ENCODE measurements at places on chromosomes 3 and 15. TPM values are rescaled to one million over a fixed set of nuclear protein-coding genes. Genes with fewer than 3 reads are reported as not detected.

LMOD3 gene
- polyA plus RNA-seq, result 28.6 TPM

DNA sequence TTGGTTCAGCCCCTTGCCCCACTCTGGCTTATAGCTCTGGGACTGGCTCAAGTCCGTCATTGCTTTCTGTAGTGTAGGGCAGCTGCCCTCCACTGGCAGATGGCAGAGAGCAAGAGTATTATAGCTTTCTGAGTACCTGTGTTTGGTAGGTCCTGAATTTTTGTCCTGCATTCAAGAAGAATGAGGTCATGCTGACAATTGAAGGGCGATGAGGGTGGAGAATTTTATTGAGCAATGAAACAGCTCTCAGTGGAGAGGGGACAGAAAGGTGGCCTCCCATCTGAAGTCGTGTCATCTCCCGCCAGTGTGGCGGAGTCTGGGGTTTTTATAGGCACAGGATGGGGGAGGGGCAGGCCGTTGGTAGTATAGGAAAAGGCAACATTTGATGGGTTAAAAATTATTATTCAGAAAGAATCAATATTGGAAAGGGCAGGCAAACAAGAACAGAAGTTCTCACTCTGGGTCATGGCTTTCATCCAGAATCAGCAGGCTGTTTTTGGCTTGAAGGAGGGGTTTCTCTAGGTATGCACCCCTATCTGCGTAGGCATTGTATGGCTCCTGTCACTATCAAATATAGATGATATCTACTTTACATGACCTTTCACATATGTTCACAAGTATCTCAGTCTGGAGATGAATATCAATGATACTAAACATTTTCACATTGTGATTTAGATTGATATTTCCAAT, 1239.7 kb upstream of the ALCAM start:
- no peak overlapping the region for H3K4me3 ChIP-seq
- H3K36me3 ChIP-seq, result no peaks in the 10 kb centered on the region
- no peak for DNase-seq
- H3K4me1 ChIP-seq, result no peaks in the 10 kb centered on the region
- H3K27me3 ChIP-seq, result no peaks in the 10 kb centered on the region
- no peak overlapping the region for H3K27ac ChIP-seq

GPR156 gene
- polyA plus RNA-seq, result not detected

DNA sequence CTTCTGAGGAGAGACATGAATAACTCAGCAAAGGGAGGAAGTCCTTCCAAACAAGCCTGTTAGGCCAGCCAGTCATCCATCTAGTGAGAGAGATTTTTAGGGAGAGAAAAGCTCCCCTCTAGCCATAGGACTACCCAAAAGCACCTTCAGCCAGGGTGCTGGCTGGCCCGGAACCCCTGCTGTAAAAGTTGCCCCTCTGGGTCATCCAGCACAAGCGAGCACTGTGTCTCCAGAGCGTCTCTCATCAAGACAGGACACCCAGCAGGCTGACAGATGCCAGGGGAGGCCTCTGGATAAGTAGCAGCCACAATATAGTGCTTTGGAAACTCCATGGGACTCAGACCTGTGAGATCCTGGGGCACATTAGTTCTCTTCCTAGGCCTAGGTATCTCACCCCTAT, 24.5 kb downstream of the ANXA2 start:
- no peak overlapping the region for H3K4me3 ChIP-seq
- peaks cover 73% of the 10 kb centered on the region for H3K4me1 ChIP-seq
- DNase-seq, result no peak
- H3K27ac ChIP-seq, result peak overlapping the region; percentile 95
- H3K36me3 ChIP-seq, result peaks cover 63% of the 10 kb centered on the region

DNA sequence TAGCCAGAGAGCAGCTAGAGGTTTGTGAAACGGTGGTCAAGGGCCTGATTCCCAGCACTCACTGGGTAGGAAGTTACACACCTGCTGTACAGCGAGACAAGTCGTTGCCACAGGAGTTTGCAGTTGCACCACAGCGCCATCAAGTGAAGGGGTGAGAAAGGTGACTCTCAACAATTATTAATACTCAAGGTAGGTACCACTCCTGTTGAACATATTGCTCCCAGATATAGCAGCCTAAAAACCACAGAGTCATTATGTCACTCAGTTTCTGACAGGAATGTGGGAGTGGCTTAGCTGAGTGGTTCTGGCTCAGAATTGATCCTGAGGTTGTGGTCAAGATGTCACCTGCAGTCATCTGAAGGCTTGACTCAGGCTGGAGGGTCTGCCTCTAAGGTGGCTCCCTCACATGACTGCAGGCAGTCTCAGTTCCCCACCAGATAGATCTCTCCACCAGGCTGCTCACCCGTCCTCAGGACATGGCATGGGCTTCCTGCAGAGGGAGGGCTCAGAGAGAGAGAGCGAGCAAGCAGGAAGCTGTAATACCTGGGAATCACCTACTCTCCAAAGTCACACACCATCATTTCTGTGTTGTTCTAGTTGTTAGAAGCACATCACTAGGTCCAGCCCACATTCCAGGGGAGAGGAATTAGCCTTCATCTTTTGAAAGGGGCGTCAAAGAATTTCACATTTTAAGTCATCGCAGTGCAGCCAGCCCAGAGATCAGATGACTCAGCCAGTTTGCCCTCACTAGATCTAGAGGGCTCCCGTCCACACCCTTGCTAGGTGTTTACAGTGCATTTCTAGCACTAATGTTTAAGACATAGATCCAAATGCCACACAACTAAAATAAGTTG, 17.0 kb upstream of the ANO10 start:
- no peak for DNase-seq
- H3K4me1 ChIP-seq, result no peaks in the 10 kb centered on the region
- no peak overlapping the region for H3K27ac ChIP-seq
- no peaks in the 10 kb centered on the region for H3K27me3 ChIP-seq

ROPN1 gene
- polyA plus RNA-seq, result 0.38 TPM

DNA sequence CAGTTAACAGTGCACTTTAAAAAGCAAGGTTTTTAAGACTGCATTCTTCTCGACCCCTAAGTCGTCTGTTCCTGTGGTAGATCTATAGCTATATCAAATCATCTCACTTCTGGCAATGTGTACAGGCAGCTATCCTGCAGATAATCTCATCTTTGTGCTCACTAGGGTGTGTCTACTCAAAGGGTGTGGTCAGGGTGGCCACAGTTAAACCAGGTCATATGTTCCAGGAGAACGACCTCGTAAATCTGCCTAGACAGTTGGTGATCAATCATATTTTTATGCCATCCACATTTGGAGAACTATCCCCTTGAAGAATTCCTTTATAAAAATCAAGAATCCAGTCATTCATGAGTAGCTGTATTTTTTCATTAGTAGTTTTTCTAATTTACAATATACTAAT, 3.0 kb downstream of the VEPH1 start:
- no peaks in the 10 kb centered on the region for H3K27me3 ChIP-seq
- peaks cover 13% of the 10 kb centered on the region for H3K4me1 ChIP-seq
- no peaks in the 10 kb centered on the region for H3K36me3 ChIP-seq
- H3K4me3 ChIP-seq, result no peak overlapping the region
- DNase-seq, result no peak

DNA sequence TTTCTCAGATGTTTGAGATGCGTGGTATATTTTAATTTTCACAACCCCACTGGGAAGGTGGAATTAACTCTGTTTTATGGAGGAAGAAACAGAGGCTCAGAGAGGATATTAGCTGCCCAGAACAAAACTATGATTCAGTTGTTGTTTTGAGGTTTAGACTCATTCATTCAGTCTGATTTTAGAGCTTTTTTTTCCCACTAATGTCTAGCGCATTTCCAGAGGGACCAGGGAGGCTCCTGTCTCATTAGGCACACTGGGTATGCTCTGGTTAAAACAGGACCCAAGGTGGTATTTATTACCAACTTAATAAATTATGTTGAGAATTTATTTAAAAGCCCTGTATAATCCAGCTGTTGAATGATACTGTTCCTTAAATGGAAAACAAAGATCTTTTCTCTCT, 272.0 kb upstream of the RGMA start:
- H3K27ac ChIP-seq, result no peak overlapping the region
- peaks cover 24% of the 10 kb centered on the region for H3K27me3 ChIP-seq
- DNase-seq, result no peak
- H3K4me3 ChIP-seq, result no peak overlapping the region
- no peaks in the 10 kb centered on the region for H3K36me3 ChIP-seq

All from heart right ventricle (tissue), 16 donors.